ENCODE measurements at places on chromosomes 2 and 18.

GRCh38 chr18:48711651-48712486 lies 173.0 kb downstream of the CTIF start:
- DNase-seq = no peak

- no peak for DNase-seq
Observed at GRCh38 chr2:111903930-111904439, 5.6 kb downstream of the MERTK start.

DNA sequence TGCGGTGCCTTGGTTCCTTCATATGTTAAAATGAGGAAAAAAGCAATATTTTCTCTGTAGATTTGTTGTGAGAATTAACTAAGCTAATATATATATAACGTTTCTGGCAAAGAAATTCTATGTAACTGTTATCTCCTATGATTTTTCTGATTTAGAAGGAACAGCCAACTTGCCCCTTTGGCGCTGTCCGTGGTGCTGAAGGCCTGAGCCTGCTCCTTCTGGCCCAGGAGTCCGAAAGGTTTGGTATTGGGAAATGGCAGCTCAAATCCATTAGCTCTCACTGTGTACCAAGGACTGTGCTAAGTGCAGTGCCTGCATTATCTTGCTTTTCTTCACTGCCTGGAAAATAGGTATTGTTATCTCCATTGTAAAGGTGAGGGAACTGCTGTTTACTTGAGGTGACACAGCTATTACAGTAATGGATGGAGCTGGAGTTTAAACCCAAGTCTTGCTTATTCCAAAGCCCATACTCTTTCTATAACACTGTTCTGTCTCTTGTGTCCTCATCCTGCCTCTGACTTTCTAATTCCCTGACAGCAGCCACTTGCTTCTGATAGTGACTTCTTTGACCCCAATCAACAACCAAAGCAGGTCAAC lies 52.2 kb downstream of the C1QL2 start:
- DNase-seq = no peak

DNA sequence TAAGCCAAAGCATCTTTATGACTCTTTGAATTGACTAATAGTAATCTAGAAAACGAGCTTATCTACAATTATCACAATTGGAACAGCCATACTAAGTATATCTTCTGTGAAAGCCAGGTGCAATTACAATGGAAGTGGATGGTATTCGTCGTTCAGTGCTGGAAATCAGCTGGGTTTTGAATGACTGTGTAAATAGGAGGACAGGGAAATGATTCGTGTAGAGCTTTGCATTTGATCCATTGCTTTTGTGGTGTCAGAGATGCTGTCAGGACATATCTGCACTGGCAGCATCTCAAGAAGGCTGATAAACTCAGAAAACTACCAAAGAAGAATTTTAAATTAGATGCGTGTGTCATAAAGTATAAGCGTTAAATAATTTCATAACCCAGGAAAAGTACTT lies 187.1 kb downstream of the ZNF407 start:
- no peak for DNase-seq

All from AG09309 (cell line).